ENCODE measurements at places on chromosomes 4 and X.
A peak's percentile ranks its signal among the peaks of the same experiment; 100 is the strongest.

DNA sequence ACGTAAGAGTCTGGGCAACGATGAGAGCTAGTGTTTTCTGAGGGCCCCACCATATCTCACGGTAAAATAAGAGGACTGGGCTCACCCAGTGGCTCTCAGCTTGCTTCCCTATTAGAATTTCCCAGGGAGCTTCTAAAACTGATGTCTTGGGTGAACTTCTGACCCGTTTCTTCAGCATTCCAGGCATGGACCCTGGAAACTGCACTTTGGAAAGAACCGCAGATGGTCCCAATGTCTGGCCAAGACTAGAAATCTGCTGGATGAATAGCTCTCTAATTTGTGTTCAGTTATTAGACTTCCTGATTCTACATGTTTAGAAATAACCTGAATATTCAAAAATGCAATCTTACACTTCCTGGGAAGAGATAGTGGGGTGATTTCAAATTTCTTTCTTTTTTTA lies 127.8 kb downstream of the ANOS1 start:
- no peak for DNase-seq

DNA sequence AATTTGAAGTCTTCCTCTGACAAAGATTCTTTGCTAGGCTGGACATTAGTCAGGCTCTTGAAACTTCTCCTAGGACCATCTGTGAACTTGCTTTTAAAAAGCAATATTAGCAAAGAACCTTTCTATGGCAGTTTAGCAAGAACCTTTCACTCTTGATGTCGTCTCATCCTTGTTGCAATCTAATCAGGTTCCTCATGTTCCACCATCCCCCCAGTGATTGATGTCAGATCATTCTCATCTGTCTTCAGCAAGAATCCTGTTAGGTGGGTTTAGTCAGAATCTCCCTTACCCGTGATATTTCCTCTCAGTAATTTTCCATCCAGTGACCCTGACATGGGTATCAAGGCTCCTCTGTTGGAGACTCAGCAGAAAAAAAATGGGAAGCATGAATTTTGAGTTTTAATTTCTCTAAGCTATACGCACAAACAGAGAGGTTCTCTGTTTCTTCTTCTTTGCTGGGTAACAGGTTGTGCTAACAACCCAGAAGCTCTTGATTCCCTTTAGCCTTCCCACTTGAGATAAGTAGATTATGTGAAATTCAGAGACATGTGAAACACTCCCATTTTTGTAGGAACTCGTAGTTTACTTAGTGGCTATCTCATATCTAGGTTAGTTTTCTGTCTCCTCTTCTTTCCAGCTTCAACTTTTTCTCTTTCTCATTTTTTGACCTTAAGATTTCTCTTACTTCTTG lies 507.4 kb downstream of the C4orf33 start:
- DNase-seq, result no peak

- DNase-seq, result no peak
Observed at GRCh38 chr4:1380368-1381151, 25.7 kb downstream of the NKX1-1 start.

- peak; percentile 8 for DNase-seq
Observed at GRCh38 chrX:154123241-154124219, 20.5 kb upstream of the OPN1LW start.

- no peak for DNase-seq
Observed at GRCh38 chr4:118356111-118356510, 3.3 kb upstream of the PRSS12 start.

DNA sequence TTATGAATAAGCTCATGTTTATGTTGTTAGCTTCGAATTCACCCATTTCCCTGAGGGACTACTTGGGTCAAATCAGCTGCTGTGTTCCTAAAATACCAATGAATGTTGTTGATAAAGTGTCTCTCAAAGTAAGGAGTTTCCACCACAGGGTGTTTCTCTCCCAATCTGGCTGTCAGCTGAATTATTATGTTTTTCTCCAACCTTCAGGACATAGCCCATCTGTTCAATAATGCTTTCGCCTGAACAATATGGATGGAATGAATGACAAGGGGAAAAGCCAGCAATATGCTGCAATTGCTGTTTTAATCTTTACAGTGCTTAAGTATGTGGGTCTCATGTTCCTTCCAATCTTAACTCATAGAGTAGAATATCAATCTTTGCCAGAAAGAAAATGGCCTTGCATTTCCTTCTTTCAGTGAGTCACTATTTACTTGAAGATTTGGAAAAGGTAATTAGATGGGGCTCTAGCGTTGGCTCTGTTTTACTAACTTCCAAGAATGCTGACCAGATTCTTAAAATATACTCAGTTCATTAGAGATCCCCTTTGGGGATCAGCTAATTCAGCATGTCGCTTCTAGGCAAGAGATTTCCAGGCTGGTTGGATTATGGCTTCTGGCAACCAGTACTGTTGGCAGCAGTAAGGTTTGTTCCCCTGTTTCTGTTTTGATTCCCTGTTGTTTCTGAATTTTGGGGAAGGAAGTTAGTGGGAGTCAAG lies 410.5 kb downstream of the PPP3CA start:
- no peak for DNase-seq

DNA sequence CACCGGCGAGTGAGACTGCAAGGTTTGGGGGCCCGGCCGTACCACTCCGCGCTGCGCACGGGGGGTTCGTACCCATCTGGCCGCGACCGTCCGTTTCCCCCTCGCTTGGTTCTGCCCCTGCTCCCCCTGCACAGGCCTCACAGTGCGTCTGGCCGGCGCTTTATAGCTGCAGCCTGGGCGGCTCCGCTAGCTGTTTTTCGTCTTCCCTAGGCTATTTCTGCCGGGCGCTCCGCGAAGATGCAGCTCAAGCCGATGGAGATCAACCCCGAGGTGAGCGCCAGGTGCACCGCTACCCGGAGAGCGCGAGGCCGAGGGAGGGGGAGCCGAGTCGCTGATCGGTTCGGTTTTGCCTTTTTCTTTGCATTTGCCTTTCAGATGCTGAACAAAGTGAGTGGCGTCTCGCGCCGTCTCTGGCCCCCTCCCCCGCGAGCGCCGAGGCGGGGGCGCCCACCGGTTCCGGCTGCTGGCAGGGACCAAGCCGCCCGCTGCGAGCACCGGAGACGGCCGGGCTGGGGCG lies at the start of gene UCHL1:
UCHL1 (plus strand) TSS at position 189 of the 517 bp plus-strand sequence; CDS start at position 238, 49 bp downstream.
- DNase-seq, result peak; percentile 87

- DNase-seq, result no peak
Observed at GRCh38 chrX:14837155-14837554, 35.7 kb downstream of the FANCB start.

DNA sequence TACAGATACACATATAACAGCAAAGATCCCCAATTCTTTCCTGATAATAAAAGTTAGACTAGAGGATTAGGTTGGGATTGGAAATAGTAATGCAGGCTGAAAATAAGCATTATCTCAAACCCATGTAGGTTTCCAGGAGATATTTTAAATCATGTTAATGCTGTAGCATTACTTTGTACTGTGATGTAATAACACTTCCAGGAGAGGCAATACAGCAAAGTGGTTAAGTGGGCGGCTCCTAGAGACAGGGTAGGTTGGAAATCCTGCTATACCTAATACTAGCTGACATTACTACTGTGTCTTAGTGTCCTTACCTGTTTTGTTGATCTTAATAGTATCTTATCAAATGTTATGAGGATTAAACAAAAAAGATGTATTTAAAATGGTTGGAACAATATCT lies 9.6 kb downstream of the PAICS start:
- no peak for DNase-seq

GRCh38 chrX:24485976-24486680 lies 21.0 kb downstream of the PDK3 start:
- DNase-seq, result no peak

GRCh38 chr4:62394766-62395165 lies 1194.6 kb downstream of the ADGRL3 start:
- no peak for DNase-seq

DNA sequence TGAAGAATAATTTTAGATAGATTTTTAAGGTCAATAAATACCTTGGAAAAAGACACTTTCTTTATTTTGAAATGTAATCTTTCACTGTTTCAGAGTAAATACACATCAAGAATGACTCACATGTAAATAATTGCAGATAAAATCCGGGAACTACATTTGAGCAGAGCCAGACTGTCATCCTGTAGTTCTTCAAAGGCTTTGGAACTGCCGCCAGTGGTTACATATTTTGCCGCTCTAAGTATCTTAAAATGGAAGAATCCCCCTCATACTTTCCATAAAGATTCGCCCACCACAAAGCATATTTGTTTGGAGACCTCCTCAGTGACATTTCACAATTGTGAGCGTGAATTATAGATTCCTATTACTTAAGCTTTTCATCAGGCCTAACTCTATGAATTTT lies 607.8 kb upstream of the ZFP42 start:
- DNase-seq, result peak; percentile 2

DNA sequence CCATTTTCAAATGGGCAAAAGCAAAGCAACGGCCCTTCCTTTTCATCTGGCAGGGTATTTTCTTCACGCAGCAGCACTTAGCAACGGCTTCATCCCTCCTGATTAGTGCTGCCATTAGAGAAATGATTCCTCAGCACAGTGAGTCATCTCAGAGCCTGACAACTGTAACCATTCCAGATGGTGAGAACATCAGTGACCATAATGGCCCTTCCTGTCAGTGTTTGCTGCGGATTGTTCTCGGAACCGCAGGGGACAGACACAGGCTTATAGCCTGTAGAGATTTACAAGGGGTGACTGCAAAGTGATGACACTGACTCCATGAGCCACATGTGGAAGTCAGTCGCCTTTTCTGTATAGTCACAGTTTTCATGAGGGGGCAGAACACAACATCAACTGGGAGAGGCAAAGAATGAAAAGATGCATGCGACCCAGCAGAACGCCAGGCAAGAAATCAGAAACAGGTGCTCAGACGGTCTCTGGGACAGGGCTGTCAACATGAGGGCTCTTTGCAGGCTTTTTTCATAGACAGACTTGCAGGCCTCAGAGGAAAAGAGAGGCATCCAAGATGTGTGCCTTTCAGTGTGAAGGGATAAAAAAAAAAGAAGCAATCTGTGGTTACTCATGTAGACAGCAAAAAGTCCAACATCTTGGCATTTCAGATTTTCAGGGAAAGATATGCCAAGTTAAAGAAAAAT lies 69.9 kb upstream of the FBXW7 start:
- DNase-seq, result peak; percentile 72

DNA sequence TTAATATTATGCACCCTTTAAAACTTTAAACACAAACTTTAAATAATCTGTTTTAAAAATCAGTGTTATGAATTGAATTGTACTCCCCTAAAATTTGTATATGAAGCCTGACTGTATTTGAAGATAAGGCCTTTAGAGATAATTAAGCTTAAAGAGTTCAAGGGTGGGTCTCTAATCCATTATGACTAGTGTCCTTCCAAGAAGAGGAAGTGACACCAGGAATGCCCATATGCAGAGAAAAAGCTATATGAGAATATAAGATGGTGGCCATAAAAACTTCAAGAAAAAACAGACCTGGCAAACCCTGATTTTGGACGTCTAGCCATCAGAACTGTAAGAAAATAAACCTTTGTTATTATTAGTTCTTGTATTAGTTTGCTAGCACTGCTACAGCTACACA lies 29.0 kb downstream of the UGT2A2 start:
- DNase-seq, result no peak

GRCh38 chr4:184792334-184792733 lies 33.4 kb downstream of the ACSL1 start:
- DNase-seq, result peak; percentile 37

- peak; percentile 32 for DNase-seq
Observed at GRCh38 chr4:124974152-124974551, 261.6 kb upstream of the ANKRD50 start.

- peak; percentile 28 for DNase-seq
Observed at GRCh38 chr4:37793562-37793961, 32.9 kb upstream of the PGM2 start.

GRCh38 chrX:150253959-150254620 lies 109.0 kb upstream of the MAMLD1 start:
- DNase-seq, result no peak

DNA sequence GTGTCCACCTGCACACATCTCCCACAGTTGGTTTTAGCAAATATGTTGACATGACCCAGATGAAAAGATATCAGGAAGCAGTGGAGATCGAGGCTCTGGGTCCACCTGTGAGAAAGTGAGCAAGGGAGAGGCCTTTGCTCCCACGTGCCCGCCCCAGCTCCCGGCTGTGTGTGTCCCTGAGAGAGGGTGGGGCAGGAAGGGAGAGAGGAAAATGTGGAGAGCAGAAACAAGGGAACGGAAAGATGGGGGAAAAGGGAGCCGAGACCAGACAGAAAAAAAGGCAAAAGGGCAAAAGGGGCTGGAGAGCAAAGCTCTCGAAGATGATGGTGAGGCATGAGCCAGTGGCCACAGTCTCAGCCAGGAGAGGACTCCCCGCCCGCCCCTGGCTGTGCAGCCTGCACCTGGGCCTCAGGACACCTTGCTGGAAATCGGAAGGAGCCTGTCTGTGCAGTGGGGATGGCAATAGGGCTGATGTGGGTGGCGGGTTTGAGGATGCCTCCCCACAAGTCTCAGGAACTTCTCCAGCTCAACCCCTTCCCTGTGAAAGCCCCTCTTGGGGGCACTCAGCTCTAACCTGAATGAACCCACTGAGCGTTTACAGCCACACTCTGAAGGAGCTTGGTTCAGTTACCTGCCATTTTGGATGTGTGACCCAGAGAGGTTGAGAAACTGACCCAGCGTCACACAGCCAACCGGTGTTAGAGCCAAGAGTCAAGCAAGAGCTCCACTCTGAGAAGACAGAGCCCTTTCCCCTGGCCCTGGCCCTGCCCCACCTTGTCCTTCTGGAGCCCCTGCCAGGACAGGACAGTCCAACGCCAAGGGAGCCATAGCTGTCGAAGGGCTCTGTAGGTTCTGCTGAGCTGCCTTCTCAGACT lies 20.3 kb upstream of the MSX1 start:
- no peak for DNase-seq

- no peak for DNase-seq
Observed at GRCh38 chr4:129842096-129842495, 746.1 kb downstream of the C4orf33 start.

GRCh38 chrX:69126642-69127041 lies 38.6 kb downstream of the PJA1 start:
- DNase-seq, result no peak

DNA sequence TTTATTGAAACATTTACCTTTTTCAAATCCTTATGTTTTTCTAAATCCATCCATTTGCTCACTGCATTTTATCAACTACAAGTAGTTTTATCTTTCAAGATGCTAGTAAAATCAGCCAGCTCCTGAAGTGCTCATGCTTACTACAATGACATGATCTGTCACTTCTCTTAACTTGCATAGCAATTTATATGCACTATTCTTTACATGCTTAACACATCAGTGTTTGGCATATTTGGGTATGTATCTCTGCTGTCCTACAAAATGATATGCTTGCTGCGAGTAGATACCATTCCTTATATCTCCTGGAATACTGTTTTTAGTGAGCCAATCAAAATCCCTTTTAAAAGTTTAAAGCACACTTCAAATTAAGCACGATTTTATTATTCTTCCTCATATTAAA lies 2726.8 kb downstream of the PCDH7 start:
- DNase-seq, result no peak

- DNase-seq, result no peak
Observed at GRCh38 chr4:73193155-73193554, 65.4 kb downstream of the ANKRD17 start.

DNA sequence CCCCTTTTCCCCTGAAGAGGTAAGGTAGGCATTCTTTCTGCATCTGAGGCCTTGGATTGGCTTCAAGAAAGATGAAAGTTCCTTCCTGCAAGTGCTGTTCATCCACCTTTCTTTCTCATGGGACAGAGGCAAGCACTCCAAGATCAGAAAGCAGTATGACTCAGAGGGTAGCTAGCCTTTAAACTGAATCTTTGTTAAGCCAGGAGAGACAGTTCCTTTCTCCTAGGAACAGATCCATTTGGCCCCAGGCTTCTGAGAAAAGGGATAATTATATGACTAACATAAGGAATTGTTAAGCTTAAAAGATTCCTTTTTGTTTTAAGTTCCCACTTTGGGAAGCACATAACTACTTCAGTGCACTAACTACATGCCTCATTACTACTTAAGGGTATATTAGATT lies 192.0 kb downstream of the PPP3CA start:
- peak; percentile 89 for DNase-seq
